Effector memory CD8-positive, alpha-beta T cell (primary cell): ENCODE measurements at places on chromosomes 12 and 14.

- no peaks in the 10 kb centered on the region for H3K36me3 ChIP-seq
- no peak overlapping the region for H3K27ac ChIP-seq
- H3K4me3 ChIP-seq = no peak overlapping the region
- DNase-seq = no peak
- H3K4me1 ChIP-seq = no peaks in the 10 kb centered on the region
- no peaks in the 10 kb centered on the region for H3K27me3 ChIP-seq
Measured at GRCh38 chr12:99054601-99055128, 409.6 kb downstream of the APAF1 start.

DNA sequence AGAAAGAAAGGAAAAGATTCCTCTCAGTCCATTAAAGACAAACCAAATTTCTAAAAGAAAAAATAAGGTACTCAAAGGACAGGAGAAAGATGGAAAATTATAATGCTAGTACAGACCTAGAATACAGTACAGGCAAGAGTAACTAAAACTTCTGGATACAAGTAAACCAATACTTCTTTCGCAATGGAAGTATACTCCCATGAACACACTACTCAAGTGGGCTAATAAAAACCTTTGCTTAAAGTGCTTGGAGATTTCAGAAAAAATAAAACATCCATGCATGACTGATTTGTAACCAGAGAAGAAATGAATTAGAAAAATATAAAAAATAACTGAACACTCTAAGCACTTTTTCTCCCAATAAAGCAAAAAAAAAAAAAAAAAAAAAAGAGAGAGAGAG lies 3.5 kb downstream of the ZBTB25 start:
- peak overlapping the region; percentile 94 for H3K4me3 ChIP-seq
- H3K27ac ChIP-seq = peak overlapping the region; percentile 99
- H3K36me3 ChIP-seq = peaks cover 72% of the 10 kb centered on the region
- H3K27me3 ChIP-seq = no peaks in the 10 kb centered on the region

GRCh38 chr12:71846322-71846940 lies 6.9 kb downstream of the TBC1D15 start:
- H3K4me3 ChIP-seq = no peak overlapping the region
- no peak for DNase-seq
- peaks cover 21% of the 10 kb centered on the region for H3K36me3 ChIP-seq
- H3K27me3 ChIP-seq = no peaks in the 10 kb centered on the region
- peaks cover 7% of the 10 kb centered on the region for H3K4me1 ChIP-seq

GRCh38 chr14:82492157-82492556 lies 958.5 kb upstream of the SEL1L start:
- H3K27me3 ChIP-seq = no peaks in the 10 kb centered on the region
- no peak overlapping the region for H3K27ac ChIP-seq
- no peaks in the 10 kb centered on the region for H3K36me3 ChIP-seq
- H3K4me1 ChIP-seq = no peaks in the 10 kb centered on the region
- no peak for DNase-seq

DNA sequence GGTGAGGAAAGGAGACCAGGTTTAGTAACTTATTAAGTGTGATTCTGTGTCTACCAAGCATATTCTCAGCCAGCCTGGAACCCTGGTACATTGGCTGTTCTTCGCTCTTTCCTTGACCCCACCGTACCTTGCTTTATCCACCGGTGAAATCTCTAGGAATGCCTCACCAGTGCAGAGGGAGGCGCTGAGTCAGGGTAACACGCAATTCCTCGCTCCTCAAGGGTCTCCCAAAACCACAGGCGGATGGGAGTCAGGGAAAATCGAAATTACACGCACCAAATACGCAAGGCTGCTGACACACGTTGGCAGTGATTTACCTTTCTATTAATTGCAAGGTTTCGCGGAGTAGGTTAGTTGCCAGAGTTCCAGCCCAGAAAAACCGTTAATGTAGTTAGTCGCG lies 845 bp downstream of the L3HYPDH start:
- DNase-seq = no peak
- H3K36me3 ChIP-seq = peaks cover 5% of the 10 kb centered on the region
- H3K4me3 ChIP-seq = peak overlapping the region; percentile 89
- H3K27ac ChIP-seq = peak overlapping the region; percentile 85

GRCh38 chr12:32777691-32778175 lies 22.0 kb upstream of the YARS2 start:
- no peak for DNase-seq
- H3K4me1 ChIP-seq = no peaks in the 10 kb centered on the region
- H3K27me3 ChIP-seq = peaks cover 57% of the 10 kb centered on the region

- H3K4me3 ChIP-seq = no peak overlapping the region
- peaks cover 5% of the 10 kb centered on the region for H3K36me3 ChIP-seq
- no peaks in the 10 kb centered on the region for H3K27me3 ChIP-seq
- no peak for DNase-seq
- no peak overlapping the region for H3K27ac ChIP-seq
Measured at GRCh38 chr12:59780605-59781135, 184.8 kb downstream of the SLC16A7 start.

DNA sequence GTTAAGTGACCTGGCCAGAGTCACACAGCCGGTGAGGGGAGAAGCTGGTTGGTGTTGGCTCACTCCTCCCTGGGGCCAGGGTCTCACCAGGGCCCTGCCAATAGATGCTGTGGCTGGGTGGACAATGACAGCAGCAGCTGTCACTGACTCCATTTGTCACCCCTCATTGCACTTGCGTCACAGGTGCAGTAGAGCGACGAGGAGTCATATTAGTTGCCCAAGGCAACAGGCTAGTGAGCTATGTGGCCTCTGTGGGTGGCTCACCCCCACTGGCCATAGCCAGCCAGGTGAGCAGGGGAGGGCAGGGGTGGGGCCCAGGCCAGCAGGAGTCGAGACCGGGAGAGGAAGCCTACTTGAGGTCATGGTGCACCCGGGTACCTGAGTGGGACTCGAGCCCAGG lies 9.7 kb downstream of the SLC25A47 start:
- no peak overlapping the region for H3K4me3 ChIP-seq
- H3K27me3 ChIP-seq = no peaks in the 10 kb centered on the region
- no peak overlapping the region for H3K27ac ChIP-seq
- no peaks in the 10 kb centered on the region for H3K4me1 ChIP-seq

GRCh38 chr12:19908830-19909229 lies 459.5 kb upstream of the PDE3A start:
- peaks cover 26% of the 10 kb centered on the region for H3K27me3 ChIP-seq
- no peak overlapping the region for H3K4me3 ChIP-seq
- DNase-seq = no peak

DNA sequence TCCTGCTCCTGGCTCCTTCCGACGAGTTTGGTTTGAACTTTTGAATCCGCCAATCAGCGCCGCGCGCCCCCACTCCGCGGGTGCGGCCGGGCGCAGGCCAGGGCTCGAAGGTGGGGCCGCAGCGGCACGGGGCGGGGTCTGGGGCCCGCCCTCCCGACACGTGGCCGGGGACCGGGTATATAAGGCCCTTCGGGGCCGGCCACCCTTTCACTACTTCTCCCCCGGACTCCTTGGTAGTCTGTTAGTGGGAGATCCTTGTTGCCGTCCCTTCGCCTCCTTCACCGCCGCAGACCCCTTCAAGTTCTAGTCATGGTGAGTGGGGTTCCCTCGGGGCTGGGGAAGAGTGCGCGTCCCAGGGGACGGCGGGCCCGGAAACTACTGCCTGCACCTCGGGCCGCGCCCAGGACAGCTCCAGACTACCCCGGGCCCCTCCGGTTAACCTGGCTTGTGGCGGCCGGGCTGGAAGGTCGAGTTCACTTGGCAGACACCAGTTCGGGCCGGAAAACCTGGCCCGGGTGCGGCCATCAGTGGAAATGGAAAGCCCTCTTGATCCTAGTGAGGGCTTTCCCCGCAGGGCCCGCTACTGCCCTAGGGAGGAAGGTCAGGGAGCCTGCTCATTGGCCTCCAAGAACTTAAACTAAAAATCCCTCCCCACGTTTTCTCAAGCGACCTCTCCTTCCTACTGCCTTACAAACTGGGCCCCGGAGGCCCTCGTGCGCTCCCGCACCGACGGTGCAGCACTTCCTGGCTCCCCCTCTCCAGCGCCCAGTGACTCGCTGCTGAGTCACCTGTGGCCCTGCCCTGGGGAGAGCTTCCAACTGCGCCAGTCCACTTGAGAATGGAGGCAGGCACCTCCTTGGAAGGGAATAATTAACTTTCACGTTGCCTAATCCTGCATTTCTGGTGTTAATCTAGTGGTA lies at the start of gene TUBA1C:
Gene TUBA1C (plus strand): TSS at position 210 of the 920 bp plus-strand sequence. CDS start 100 bp downstream, at position 310.
- peak; percentile 81 for DNase-seq
- H3K4me3 ChIP-seq = peak within 1 kb of the TSS; percentile 82
- no peaks in the 10 kb centered on the region for H3K27me3 ChIP-seq

DNA sequence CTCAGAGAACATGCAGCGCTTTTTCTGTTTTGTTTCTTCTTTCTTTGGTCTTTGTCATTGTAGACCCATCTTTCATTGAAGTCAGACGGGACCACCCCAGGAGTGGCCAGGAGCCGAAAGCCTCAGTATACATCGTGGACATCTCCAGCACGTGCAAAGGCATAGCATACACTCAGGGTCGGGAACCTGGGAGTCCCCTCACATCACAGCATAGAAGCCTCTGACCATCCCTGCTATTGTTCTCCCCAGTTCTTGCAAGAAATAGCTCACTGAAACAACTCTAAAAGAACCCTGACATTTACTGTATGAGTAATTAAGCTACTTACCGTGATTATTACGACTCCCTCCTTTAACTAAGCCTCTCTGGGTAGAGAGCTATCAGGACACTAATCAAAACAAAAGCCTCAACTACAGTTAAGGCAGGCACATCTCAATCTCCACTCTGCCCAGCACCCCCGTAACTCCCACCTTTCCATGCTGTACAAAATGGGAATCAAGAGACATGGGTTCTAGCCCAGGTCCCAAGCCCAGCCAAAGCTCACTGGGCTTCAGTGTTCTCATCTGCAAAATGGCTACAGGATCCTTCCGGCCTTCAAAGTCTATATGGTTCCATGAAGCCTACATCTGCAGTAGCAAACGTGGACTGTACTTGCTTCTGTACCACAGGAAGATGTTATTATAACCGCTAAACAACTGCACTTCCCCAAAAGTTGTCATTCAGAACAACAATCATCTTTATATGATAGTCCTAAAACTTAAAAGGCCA lies 6.7 kb downstream of the CCDC88C start:
- peaks cover 83% of the 10 kb centered on the region for H3K4me1 ChIP-seq
- H3K27me3 ChIP-seq = no peaks in the 10 kb centered on the region
- peak overlapping the region; percentile 93 for H3K27ac ChIP-seq
- peak overlapping the region; percentile 96 for H3K4me3 ChIP-seq
- H3K36me3 ChIP-seq = peaks cover 93% of the 10 kb centered on the region

GRCh38 chr12:103279444-103279843 lies 216.3 kb downstream of the C12orf42 start:
- H3K27me3 ChIP-seq = no peaks in the 10 kb centered on the region
- H3K4me1 ChIP-seq = peaks cover 3% of the 10 kb centered on the region
- peak overlapping the region; percentile 28 for H3K4me3 ChIP-seq
- no peak overlapping the region for H3K27ac ChIP-seq
- DNase-seq = no peak
- H3K36me3 ChIP-seq = no peaks in the 10 kb centered on the region

DNA sequence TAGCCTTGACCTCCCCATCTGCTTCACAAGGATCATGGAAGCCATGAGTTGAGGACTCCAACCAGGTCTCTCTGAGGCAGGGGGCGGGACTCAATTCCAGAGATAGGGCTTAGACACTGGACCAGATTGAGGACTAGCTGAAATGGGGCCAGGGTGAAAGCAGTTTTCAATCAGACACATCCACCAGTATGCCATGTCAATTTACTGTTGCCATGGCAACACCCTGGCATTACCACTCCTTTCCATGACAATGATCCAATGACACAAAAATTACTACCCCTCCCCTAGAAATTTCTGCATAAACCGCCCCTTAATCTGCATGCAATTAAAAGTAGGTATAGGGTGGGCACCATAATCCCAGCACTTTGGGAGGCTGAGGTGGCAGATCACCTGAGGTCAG lies 18.6 kb upstream of the DCAF5 start:
- no peak overlapping the region for H3K27ac ChIP-seq
- H3K4me3 ChIP-seq = no peak overlapping the region

GRCh38 chr14:60482743-60483142 lies 3.1 kb downstream of the C14orf39 start:
- H3K4me3 ChIP-seq = no peak overlapping the region
- H3K27me3 ChIP-seq = no peaks in the 10 kb centered on the region
- H3K27ac ChIP-seq = no peak overlapping the region
- H3K36me3 ChIP-seq = no peaks in the 10 kb centered on the region

DNA sequence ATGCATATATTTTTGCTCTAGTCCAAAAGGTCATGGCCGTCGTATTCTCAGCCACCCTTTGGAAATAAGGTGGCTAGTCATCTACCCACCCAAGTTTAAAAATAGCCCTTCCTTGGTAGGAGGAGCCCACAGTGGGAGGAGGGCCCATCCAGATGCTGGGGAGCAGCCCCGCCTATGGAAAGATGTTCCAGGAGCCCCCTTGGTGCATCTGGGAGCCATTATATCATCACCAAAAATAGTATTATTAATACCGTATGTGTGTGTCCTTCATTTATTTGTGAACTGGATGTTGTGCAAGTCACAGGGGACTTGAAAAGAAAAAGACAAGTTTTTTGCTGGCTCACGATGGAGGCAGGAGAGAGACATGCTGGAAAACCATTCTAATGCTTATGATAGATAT lies 34.0 kb downstream of the EMP1 start:
- H3K27ac ChIP-seq = no peak overlapping the region
- DNase-seq = no peak
- no peaks in the 10 kb centered on the region for H3K4me1 ChIP-seq
- peaks cover 54% of the 10 kb centered on the region for H3K27me3 ChIP-seq

GRCh38 chr12:111775205-111776193 lies 8.8 kb downstream of the ALDH2 start:
- no peak for DNase-seq
- no peaks in the 10 kb centered on the region for H3K36me3 ChIP-seq
- no peak overlapping the region for H3K4me3 ChIP-seq
- no peaks in the 10 kb centered on the region for H3K4me1 ChIP-seq
- peak overlapping the region; percentile 82 for H3K27ac ChIP-seq
- H3K27me3 ChIP-seq = peaks cover 38% of the 10 kb centered on the region

- H3K4me1 ChIP-seq = no peaks in the 10 kb centered on the region
- no peak for DNase-seq
- H3K27ac ChIP-seq = no peak overlapping the region
- no peaks in the 10 kb centered on the region for H3K36me3 ChIP-seq
- H3K27me3 ChIP-seq = no peaks in the 10 kb centered on the region
Measured at GRCh38 chr12:84658877-84659276, 253.7 kb downstream of the SLC6A15 start.

- H3K27me3 ChIP-seq = peaks cover 16% of the 10 kb centered on the region
- no peaks in the 10 kb centered on the region for H3K36me3 ChIP-seq
Measured at GRCh38 chr12:12947902-12948301, 4.1 kb downstream of the GPRC5D start.

- no peak for DNase-seq
- H3K27ac ChIP-seq = no peak overlapping the region
- H3K4me1 ChIP-seq = peaks cover 18% of the 10 kb centered on the region
- H3K36me3 ChIP-seq = no peaks in the 10 kb centered on the region
- peak overlapping the region; percentile 83 for H3K4me3 ChIP-seq
Measured at GRCh38 chr12:49537752-49538509, 899 bp upstream of the KCNH3 start.

GRCh38 chr12:131362291-131363211 lies 348.3 kb upstream of the SFSWAP start:
- H3K27ac ChIP-seq = no peak overlapping the region
- no peak for DNase-seq
- H3K4me3 ChIP-seq = no peak overlapping the region
- no peaks in the 10 kb centered on the region for H3K36me3 ChIP-seq

GRCh38 chr12:25629341-25629740 lies 76.3 kb upstream of the LMNTD1 start:
- no peaks in the 10 kb centered on the region for H3K4me1 ChIP-seq
- no peak overlapping the region for H3K27ac ChIP-seq
- peaks cover 11% of the 10 kb centered on the region for H3K27me3 ChIP-seq
- no peak overlapping the region for H3K4me3 ChIP-seq
- DNase-seq = no peak

- H3K27me3 ChIP-seq = peaks cover 55% of the 10 kb centered on the region
- H3K4me1 ChIP-seq = no peaks in the 10 kb centered on the region
- DNase-seq = no peak
- H3K4me3 ChIP-seq = no peak overlapping the region
Measured at GRCh38 chr14:76644855-76645518, 116.3 kb upstream of the VASH1 start.
